ENCODE measurements at places on chromosomes 13 and 19.

GRCh38 chr13:50149932-50150331, 134.7 kb downstream of the KCNRG start:
- peak; percentile 48 for DNase-seq

- no peak for DNase-seq
Measured at GRCh38 chr19:41233748-41234240, 14.8 kb downstream of the AXL start.

DNA sequence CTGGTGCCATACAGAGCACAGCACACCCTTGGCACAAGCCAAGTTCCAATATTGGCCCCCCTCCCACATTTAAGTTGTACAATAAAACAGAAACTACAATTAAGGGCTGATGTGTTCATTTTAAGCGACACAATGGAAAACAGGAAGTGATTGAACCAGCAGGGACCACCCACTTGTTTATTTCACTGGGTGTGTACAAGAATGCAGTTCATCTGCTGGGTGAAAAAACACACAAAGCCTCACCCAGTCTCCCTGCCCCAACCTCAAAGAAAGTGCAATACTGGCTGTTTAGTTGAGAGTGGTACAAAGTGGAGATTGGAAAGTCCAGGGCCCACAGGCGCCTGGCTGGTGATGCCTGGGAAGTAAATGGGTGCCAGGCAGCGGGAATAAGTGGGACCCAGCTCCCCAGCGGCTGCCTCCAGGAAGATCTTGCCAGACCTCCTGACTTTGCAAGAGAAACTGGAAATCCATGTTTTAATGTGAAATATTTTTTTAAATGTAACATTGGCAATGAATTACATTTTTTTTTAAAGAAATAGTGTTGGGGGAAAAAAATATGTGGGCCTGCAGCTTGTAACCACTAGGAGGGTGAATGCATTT, 322.1 kb downstream of the ZNF536 start:
- no peak for DNase-seq

DNA sequence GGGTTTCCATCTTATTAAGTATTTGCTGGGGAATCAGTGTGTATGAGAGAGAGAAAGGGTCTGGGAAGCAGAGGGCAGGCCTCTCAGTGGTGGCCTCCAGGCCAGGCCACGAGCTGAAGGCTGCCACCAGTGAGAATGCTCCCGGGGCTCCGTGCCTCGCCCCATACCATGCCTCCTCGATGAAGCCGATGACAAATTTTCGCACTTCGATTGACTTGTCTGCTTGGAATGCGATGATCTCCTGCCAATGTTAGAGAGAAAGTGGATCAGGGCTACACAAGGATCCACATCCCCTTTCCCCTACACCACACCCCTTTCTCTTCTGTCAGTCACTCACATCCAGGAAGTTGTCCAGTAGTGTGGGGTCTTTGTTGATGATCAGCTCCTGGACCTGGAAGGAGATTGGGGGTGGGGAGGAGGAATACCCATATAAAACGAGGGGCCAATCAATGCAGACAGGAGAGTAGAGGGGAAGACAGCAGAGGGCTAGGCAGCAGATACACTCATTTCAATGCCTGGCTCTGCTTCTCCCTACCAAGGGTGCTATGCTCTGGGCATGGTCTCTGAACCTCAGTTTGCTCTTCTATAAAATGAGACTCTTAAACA, 10.7 kb downstream of the SYMPK start:
- DNase-seq: no peak

GRCh38 chr19:12093777-12094176, 29.2 kb downstream of the ZNF844 start:
- DNase-seq: no peak

DNA sequence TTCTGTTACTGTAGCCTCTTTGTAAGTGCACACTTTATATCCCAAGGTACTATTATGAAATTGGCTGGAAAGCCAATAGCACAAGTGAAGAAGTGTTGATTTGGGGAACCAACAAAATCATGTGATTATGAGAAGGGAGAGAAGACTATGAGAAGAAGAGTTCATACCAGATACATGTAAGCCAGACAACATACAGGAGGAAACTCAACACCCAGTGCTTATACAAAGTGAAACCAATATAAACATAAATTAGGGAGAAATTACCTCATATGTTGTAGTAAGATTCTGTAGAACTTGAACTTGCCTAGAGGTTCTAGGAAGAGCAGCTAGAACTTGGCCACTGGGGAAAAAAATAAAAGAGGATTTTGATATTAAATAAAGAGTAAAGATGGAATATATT, 17.4 kb downstream of the CPB2 start:
- no peak for DNase-seq

GRCh38 chr13:47334173-47334572, 437.3 kb upstream of the HTR2A start:
- DNase-seq: no peak

GRCh38 chr13:51148952-51149573, 38.0 kb upstream of the C13orf42 start:
- no peak for DNase-seq

GRCh38 chr19:18593367-18594095, 4.9 kb downstream of the REX1BD start:
- no peak for DNase-seq

DNA sequence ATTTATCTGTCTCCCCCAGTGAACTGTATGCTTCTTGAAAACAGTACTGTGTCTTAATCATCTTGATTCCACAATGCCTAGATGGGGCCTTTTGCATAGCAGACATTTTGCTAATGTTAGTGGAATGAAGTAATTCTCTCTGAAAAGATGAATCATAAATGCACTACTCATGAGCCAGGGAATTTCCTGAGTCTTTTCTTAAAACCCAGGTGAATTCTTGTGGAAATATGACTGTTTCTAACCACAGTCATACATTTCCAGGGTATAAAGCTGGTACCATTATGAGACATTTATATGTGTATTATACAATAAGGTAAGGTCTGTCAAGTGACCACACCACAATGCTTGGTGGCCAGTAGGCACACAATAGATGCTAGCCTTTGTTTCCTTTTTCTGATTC, 5.5 kb upstream of the KCTD4 start:
- no peak for DNase-seq

DNA sequence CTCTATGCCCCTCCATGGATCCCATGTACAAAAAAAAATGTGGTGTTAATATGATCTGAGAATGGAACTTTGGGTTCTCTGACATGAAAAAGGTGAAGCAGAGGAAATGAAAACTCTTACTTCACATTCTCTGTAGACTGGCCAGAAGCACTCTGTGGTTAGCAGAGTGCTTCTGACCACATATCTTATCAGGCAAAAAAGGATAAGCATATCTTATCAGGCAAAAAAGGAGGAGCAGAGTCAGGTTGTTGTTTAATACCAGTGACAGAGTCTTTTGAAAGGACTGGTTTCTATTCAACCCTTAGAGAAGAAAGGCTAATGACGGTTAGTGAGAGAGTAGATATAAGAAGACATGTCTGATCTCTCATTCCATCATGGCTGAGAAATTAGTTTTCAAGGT, 1404.8 kb downstream of the SLITRK1 start:
- DNase-seq: no peak

DNA sequence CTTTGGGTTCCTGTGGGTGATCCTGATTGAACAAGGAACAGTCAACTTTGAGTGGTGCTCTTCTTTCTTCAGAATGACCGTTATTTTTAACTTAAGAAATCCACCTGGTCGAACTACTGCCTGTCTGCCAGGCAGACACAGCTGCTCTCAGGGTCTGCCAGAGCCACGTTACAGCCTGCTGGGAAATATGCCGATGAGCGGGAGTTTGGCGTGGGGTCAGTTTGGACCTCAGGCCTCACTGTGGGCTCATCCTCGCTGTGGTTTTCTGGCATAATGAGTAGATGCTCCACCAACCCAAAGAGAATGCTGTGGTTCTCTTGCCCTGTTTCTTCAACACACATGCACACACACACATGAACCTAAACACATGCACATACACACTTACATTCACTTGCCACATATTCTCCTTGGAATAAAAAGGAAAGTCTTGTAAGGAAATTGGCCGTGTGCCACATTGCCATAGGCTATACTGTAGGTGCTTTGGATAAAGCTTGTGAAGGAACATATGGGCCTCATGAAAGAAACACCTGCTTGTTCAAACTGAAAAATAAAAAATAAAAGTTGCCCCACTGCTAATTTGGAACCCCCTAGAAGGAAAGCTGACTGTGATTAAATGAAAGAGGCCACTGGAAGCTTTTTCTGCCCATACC, 598.7 kb upstream of the KLF12 start:
- peak; percentile 29 for DNase-seq

DNA sequence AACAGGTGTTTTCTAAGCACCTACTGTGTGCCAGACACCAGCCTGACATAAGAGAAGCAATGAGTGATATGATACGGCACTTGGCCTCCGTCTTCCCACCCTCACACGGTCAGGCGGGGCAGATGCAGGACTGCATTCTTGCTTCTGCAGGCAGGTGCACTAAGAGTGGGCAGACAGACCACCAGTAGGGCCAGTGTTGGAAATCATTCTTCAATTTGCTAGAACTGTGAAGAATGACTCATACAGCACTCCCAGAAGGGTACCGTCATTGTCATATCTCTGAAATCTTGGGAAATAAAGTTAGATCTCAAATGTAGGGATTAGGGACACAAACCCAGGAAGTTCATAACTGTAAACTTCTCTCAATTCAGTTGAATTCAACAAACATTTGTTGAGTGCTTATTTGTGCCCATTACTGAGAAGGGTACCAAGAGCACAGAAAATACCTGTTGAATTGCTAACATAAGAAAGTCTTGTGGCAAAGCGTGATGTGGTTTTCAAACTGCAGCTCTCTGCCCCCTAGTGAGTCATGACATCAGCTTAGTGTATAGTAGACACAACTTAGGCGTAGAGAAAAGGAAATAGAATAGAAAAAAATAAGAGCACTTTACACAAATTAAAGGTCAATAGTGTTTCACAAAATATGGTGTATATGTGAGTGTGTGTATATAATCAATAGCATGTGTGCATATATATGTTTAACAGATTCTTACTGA, 76.1 kb downstream of the TEX26 start:
- no peak for DNase-seq

- DNase-seq: no peak
Measured at GRCh38 chr19:18488838-18489626, 32.8 kb downstream of the ELL start.

GRCh38 chr13:73777134-73777533, 357.1 kb downstream of the KLF12 start:
- no peak for DNase-seq

- DNase-seq: no peak
Measured at GRCh38 chr19:3774621-3775373, 2.8 kb upstream of the RAX2 start.

- DNase-seq: no peak
Measured at GRCh38 chr19:40528533-40529092, 48.1 kb upstream of the SHKBP1 start.

GRCh38 chr19:1028062-1028926, 1.9 kb downstream of the CNN2 start:
- DNase-seq: no peak
